ENCODE measurements at places on chromosomes 3 and 15. TPM values are rescaled to one million over a fixed set of nuclear protein-coding genes. Genes with fewer than 3 reads are reported as not detected.

Gene ECE2
- not detected for polyA plus RNA-seq

Gene EIF4E3
- 9.3 TPM for polyA plus RNA-seq

Gene SV2B
- polyA plus RNA-seq = 3.9 TPM

Gene LIPH
- 0.25 TPM for polyA plus RNA-seq

GRCh38 chr3:40766396-40766795 lies 241.6 kb downstream of the ZNF621 start:
- DNase-seq = no peak

- peak; percentile 25 for DNase-seq
Measured at GRCh38 chr15:51647128-51647562, 24.6 kb upstream of the DMXL2 start.

- DNase-seq = no peak
Measured at GRCh38 chr3:71035886-71036285, 547.6 kb downstream of the FOXP1 start.

DNA sequence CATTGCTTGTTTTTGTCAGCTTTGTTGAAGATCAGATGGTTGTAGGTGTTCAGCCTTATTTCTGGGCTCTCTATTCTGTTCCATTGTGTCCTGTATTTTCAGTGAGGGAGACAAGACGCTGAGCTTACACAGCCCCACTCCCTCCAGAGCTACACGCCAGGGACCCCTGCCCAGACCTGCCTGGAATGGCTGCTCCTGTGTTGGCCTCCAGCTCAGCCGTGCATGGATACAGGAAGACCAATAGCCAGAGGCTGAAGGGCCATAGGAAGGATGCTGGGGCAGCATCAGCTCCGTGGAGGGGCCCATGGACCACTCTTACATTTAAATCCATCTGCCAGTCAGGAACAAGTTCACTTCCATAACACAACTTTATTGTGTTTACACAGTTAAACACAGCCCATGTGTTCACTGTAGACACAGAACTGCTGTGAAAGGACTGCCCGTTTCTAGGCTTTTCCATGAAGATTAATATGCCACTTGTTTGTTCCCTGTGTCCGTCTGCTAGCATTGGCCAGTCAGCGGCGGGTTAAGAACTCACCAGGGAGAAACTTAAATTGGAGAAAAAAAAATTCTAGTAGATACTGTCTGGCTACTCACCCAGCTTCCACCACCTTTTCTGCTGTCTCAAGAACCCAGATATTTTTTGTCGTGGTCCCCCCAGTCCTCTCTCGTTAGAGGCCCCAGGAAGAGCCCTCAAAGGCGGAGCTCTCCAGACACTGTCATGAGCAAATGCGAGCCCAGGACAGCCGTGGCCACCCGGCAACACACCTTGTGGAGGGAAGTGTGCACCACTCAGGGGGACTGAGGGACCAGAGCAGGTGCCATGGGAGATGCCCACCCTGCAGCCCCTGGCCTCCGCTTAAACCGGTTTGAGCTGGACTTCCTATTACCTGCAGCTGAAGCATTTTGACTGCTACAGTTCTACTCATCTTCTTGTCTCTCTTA lies 142.3 kb upstream of the MEF2A start:
- no peak for DNase-seq

GRCh38 chr3:148026009-148026588 lies 616.9 kb downstream of the ZIC1 start:
- DNase-seq = no peak

- no peak for DNase-seq
Measured at GRCh38 chr15:77507911-77508310, 87.2 kb downstream of the HMG20A start.

Data from hindlimb muscle (tissue), 1 donor.